ENCODE measurements at places on chromosomes 5 and 9.

DNA sequence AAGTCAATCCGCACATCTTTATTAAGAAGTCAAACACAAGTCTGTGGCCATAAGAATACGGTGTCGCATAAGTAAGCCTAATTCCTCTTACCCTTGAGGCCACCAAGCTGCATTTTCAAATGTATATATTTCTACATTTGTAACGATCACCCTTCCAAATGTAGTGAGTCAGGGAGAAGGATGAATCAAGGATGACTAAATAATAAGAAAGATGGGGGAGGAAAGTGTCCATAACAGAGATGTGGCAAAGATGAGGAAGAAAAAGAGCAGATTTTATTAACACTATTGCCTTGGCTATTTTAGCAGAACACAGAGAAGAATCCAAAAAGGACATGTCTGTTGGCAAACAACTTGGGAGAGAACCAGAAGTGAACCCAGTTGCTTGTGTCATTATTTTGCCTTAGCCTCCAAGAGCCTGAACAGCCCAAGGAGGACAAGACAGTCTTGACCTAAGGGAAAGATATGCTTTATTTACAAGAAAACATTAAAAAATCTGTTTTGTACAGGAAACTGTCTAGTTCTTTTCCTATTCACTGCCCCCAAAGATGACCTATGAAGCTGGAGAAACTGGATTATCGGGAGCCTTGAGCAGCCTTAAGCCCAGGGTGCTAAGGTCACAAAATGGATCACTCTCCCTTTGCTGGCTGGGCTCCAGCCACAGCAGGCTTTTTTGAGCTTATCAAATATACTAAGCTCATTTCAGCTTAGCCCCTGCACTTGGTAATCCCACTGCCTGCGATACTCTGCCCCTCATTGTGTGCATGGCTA lies 101.5 kb downstream of the PLCXD3 start:
- no peak for DNase-seq

DNA sequence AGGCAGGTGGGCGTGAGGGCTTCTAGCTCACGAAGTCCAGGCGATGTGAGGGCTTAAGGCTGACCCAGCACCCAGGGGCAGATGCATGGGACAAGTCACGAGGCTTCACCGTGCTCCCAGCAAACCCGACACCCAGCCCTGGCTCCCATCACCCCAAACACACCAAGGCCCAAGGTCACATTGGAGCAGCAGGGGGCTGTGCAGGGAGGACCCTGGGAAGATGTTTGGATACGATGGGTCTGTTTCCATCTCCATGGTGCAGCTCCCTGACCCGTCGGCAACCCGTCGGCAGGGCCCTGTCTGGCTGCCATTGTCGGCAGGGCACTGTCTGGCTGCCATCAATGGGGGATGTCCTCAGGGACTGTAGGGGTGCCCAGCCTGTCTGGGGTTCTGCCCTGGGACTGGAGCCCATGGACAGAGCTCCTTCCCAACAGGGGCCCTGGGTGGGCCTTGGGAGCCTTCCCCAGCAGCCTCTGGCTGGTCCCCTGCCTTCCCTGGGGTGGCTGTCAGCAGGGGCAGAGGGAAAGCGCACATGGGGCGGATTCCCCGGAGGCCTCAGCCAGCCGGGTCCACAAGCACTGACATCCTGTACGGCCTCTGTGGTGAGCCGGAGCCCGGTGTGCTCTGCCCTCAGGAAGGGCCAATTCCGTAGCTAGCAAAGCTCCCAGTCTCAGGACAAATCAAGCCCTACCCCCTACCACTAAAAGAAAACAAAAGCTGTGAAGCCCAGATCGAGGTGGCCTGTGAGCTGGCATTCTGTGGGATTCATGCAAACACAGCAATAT lies 47.1 kb downstream of the NACC2 start:
- no peak for DNase-seq

GRCh38 chr5:32501071-32502002 lies 56.8 kb upstream of the ZFR start:
- DNase-seq: no peak

GRCh38 chr5:81522571-81522970 lies 128.6 kb upstream of the ACOT12 start:
- no peak for DNase-seq

GRCh38 chr5:18314192-18314778 lies 680.0 kb downstream of the TAF11L14 start:
- no peak for DNase-seq

GRCh38 chr5:135203019-135203418 lies 169.0 kb upstream of the PITX1 start:
- DNase-seq: no peak

DNA sequence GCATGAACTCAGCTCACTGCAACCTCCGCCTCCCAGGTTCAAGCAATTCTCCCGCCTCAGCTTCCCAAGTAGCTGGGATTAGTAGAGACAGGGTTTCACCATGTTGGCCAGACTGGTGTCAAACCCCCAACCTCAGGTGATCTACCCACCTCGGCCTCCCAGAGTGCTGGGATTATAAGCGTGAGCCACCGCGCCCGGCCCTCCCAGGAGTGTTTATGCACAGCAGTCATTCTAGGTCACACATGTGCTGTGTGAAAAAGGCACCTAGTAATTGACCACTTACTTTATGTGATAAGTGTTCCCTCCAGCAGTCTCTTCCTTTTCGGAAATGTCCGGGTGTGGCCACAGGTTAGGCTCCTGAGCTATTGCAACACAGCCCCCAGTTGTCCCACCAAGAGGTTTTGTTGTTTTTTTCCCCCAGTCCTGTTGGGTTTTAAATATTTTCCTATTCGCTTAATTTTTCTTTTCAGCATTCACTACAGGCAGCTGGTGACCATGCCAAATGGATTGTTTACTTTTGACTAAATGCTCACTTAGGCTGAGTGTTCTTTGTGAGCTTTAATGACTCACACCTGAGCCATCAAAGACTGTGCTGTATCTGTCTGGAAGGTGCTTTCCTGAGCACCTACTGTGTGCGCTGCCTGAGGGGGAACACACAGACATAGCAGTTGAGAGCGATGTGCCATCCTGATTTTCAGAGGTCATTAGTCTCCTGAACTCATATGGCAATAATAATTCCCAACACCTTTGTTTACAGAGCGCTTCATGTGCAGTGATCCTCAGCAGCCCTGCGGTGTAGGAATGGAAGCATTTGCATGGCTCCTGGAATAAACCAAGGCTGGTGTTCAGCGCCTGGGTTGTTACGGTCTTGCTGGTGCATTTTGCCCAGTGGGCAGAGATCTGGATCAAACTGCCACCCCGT lies 94.3 kb downstream of the MVB12B start:
- DNase-seq: no peak

- no peak for DNase-seq
These were observed 43.3 kb upstream of the CEP72 start for GRCh38 chr5:568809-569208.

DNA sequence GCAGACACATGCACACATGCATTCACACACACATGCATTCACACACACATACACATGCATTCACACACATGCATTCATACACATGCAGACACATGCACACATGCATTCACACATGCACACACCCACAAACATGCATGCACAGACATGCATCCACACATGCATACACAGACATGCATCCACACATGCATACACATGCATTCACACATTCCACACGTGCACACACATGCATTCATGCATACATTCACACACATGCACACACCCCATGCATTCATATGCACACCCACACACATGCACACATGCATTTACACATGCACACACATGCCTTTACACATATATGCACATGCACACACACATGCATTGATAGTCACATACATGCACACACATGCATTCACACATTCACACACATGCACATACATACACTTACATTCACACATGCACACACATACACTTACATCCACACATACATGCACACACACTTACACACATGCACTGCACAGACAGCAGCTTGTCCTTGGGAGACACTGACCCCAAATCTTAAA lies 106.4 kb downstream of the COL5A1 start:
- DNase-seq: no peak

DNA sequence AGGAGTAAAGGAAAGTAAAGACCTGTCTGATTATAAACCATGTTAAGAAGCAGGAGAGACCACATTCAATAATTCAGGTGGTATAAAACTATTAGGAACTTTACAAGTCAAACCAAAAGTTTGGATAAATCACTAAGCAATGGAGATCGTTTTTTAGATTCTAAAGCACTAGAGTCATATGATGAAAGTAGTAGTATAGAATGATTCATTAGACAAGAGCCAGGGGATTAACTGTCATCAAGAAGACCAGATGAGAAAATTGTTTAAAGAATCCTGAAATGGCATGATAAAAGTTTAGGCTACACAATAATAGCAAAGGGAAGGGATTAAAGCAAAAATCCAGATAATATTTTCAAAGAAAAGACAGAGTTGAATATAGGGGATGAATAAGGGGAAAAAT lies 12.9 kb upstream of the CARNMT1 start:
- DNase-seq: no peak

DNA sequence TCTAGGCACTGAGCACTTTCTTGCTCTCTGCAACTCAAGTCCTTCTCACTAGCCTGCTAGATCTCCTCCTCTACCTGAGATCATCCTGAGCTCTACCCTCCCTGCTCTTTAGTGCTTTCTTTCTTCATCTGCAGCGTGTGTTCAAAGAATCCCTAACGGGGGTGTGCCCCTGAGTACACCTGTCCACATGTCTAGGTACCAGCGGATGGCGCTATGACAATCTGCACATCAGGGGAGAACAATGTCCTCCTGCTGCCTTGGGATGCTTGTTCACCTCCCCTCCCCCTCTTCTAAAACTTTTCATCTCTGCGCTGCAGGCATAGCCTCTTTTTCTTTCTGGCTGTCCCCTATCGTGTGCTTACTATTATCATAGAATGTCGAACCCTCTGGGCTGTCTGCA lies 42.7 kb downstream of the PTPN3 start:
- DNase-seq: no peak

DNA sequence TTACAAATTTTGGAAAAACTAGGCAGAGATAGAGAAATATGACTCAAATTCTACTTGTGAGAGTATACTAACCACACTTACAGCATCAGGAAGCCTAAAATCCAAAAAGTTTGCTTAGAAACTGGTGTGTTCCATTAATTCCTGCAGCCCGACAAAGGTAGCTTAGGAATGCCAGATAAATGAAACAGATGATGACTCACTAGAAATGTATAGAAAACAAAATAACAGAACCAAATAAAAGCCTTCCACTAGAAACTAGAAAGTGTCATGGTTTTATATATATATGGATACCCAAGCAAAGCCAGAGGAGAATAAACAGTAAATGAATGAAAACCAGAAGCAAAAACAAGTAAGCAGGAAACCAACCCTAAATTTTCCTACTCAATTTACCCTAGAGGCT lies 272.2 kb upstream of the PRDM9 start:
- no peak for DNase-seq

DNA sequence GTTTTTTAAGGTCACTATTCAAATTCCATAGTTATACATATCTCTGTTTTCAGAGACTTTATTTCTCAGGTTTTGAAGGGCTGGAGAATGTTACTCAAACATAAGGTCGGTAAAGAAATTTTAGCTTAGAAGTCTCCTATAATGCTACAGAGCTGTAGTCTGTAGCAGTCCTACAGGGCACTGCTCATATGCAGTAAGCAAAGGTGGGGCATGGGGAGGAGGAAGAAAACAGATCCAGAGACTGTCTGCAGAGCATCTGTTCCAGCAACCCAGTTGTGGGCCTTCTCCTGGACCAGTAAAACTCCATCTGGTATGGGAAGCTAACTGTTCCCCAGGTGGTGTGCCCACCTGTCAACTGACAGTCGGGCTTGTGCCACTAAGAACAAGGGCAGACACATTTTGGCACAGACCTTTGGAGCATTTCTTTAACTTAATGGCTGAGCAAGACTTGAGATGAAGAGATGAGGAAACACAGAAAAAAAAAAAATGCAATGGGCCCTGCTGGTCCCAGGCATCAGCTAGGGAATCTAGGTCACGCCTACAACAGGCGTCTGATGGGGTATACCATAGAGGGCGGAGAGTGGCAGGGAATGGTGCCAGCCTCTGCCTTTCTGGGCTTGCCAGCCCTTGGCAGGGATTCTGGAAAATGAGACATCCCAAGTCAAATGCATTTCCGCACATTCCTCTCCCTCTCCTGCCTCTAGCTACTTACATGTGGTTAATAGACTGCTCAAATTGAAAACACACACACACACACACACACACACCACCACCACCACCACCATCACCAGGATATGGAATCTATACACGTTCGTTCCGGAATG lies 218.9 kb downstream of the ARL15 start:
- no peak for DNase-seq

DNA sequence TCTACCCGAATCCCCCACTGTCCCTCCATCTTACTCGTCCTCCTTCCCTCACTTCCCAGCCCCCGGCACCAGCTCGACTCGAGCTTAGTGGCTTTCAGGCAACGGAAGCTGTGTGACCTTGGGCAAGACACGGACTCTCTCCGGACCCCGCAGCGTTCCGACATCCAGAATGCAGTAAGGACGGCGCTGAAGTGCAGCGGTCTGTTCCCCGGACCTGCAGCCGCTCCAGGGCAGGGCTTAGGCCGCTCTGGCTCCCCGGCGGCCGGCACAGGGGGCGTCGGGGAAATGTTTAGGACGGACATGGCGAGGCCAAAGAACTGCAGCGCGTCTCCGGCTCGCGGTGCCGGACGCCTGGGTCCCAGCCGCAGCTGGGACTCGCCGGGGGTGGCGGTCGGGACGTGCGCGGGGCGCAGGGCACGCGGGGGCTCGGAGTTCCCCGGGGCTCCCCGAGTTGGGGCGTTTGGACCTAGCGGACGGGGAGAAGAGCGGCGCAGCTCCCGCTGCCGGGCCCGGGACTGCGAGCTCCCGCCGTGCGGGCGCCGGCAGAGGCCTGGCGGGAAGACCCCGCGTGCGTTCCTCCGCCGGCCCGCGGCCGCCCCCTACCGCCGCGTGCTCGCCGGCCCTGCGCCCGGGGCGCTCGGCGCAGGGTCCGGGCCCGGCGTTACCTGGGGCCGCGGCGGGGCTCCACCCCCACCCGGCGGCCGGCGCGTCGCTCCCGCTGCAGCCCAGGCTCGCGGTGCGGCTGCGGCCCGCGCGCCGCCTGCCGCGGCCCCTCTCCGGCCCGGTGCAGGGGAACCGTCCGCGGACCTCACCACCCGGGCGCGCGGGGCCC lies 5.6 kb upstream of the RNF44 start:
- no peak for DNase-seq

- no peak for DNase-seq
These were observed 512.9 kb upstream of the KLF4 start for GRCh38 chr9:108002371-108002956.

- no peak for DNase-seq
These were observed 172.8 kb downstream of the RFK start for GRCh38 chr9:76221423-76221822.

GRCh38 chr5:140840978-140841962 lies at the start of gene PCDHA8:
Gene PCDHA8 (plus strand): TSS chr5:140841187. CDS start chr5:140841322, 135 bp downstream.
- DNase-seq: no peak

GRCh38 chr5:14191325-14191724 lies 48.2 kb downstream of the TRIO start:
- DNase-seq: no peak

GRCh38 chr5:14853685-14854084 lies 17.9 kb downstream of the ANKH start:
- no peak for DNase-seq

DNA sequence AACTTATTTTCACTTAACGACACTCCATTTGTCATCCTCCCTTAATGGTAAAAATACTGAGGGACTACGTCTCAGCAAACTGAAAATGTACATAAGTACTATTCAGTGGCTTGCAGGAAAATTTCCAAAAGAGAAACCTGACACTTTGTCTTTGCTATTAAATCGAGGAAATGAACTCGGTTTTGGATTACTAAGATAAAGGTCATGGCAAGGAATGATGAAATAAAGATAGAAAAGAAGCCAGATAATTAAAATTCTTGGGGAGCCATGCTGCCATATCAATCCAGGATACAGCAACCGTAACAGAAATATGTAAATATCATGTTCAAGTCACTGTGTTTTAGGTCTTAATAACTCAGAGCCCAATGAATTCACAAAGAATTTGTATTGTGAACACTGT lies 647.8 kb downstream of the CDH9 start:
- DNase-seq: no peak

GRCh38 chr5:143145243-143146160 lies 258.0 kb downstream of the NR3C1 start:
- DNase-seq: no peak

All from stimulated activated CD4-positive, alpha-beta T cell treated with anti-CD3 and anti-CD28 coated beads, Interleukin-4, amount 100 ng/mL, for 4 hours (primary cell).